ENCODE measurements at places on chromosomes 6 and 20.

- no peak for DNase-seq
- no peaks in the 10 kb centered on the region for H3K36me3 ChIP-seq
- no peaks in the 10 kb centered on the region for H3K4me1 ChIP-seq
- no peak overlapping the region for H3K4me3 ChIP-seq
These were observed 93.9 kb downstream of the DLGAP4 start for GRCh38 chr20:36399969-36400545.

DNA sequence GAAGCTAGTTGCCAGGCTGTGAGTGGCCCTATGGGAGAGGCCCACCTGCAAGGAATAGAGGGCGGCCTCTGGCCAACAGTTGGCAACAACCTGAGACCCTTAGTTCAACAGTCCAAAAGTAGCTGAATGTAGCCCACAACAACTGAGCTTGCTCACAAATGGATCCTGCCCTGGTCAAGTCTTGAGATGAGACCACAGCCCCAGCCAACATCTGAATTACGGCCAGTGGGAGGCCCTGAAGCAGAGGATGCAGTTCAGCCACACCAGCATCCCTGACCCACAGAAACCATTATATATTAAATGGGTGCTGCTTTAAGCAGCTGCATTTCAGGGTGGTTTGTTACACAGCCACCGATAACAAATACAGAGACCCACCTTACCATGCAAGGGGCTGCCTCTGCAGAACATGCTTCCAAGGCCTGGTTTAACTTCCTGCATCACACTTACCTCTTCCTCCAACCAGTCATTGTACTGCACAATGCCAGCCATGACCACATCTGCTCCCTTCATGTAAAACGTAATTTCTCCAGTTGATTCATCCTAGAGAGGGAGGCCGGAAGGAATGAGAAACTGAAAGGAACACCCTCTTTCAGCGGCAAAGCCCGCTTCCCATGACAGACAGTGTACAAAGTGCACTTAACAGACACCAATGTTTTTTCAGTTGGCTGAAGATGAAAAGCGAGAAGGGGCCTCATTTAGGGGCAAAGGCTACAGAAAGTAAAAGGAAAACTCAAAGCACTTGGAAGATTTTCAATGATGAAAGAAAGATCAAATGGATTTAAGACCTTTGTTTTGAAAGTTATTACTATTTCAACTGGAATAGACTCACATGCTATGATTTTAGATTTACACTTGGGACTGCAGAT, 86.2 kb upstream of the NFATC2 start:
- peaks cover 30% of the 10 kb centered on the region for H3K36me3 ChIP-seq
- no peaks in the 10 kb centered on the region for H3K27me3 ChIP-seq
- H3K27ac ChIP-seq: no peak overlapping the region
- no peak overlapping the region for H3K4me3 ChIP-seq

GRCh38 chr20:37565134-37565811, 37.6 kb upstream of the BLCAP start:
- peaks cover 17% of the 10 kb centered on the region for H3K4me1 ChIP-seq
- H3K27ac ChIP-seq: no peak overlapping the region
- peak; percentile 19 for DNase-seq
- no peaks in the 10 kb centered on the region for H3K36me3 ChIP-seq
- H3K27me3 ChIP-seq: no peaks in the 10 kb centered on the region
- no peak overlapping the region for H3K4me3 ChIP-seq

GRCh38 chr6:109978174-109979032, at the start of gene GPR6:
TSS of gene GPR6 (plus strand) at chr6:109978311. CDS start at chr6:109979113, 802 bp downstream.
- DNase-seq: peak; percentile 90
- H3K27ac ChIP-seq: no peak within 1 kb of the TSS
- H3K4me3 ChIP-seq: no peak within 1 kb of the TSS
- H3K4me1 ChIP-seq: no peaks in the 10 kb centered on the region
- H3K27me3 ChIP-seq: peaks cover 4% of the 10 kb centered on the region

- H3K27me3 ChIP-seq: no peaks in the 10 kb centered on the region
- H3K4me1 ChIP-seq: no peaks in the 10 kb centered on the region
- H3K4me3 ChIP-seq: no peak overlapping the region
- DNase-seq: no peak
These were observed 341.0 kb upstream of the OPRM1 start for GRCh38 chr6:153698001-153698400.

- no peaks in the 10 kb centered on the region for H3K27me3 ChIP-seq
- DNase-seq: no peak
- no peaks in the 10 kb centered on the region for H3K4me1 ChIP-seq
- H3K4me3 ChIP-seq: no peak overlapping the region
These were observed 276.4 kb downstream of the PRL start for GRCh38 chr6:22020299-22021003.

DNA sequence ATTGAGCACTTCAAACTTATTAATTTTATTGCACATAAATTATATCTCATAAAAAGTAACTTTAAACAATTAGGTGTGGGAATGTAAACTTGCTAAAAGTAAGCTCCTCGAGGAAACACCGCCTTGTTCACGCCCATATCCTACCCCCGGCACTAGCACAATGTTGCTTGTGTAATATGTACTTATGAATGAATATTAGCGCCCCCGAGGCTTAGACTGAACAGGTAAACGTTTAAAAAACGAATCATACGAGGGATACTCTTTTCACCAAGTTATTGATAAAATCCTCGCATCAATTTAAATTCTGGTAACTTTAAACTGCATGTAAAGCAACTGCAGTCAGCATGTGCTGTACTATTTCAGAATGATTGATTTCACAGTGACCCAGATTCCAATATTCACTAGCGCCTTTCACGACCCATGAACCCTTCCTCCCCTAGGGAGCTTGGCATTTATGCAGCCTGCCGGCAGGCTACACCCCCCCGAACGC, 637 bp downstream of the TFB1M start:
- peak overlapping the region; percentile 86 for H3K4me3 ChIP-seq
- H3K27ac ChIP-seq: peak overlapping the region; percentile 85
- no peaks in the 10 kb centered on the region for H3K27me3 ChIP-seq
- peaks cover 5% of the 10 kb centered on the region for H3K4me1 ChIP-seq

DNA sequence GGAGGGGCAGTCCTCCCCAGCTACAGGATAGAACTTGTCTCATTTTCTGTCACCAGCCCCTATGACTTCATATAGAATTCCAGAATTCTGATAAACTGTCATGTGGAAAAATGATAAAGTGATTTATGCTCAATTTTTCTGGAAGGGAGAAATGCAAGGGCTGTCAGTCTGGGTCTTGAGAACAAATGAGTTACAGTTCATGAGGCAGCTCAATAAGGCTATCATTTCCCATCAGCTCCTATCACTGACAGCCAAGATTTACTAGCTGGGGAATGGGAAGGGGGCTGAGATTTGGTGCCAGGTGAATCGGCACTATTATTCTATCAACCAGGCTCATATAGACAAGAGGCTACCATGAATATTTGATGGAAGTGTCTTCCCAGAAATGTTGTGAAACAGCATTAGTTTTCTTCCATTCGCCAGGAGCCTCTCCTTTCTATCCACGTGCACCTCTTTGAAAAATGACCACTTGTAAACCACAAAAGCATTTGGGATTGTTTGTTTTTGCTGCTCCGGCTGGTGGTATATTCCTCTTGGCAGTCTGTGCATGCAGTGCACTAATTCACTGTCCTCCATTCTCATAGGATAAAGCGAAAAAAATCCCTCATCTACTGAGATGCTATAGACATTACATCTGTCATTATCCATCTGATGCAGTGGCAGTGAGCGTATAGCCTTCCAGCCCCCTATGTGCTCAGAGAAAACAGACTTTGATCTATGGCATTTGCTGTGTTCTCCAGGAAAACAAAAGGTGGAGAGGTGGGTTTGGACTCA, 528.7 kb upstream of the RNF217 start:
- no peak overlapping the region for H3K27ac ChIP-seq
- no peak for DNase-seq
- no peak overlapping the region for H3K4me3 ChIP-seq
- no peaks in the 10 kb centered on the region for H3K4me1 ChIP-seq
- H3K36me3 ChIP-seq: no peaks in the 10 kb centered on the region

GRCh38 chr6:84718038-84718955, 46.1 kb downstream of the TBX18 start:
- no peak overlapping the region for H3K4me3 ChIP-seq
- DNase-seq: no peak
- no peaks in the 10 kb centered on the region for H3K4me1 ChIP-seq

GRCh38 chr6:112286010-112286409, 31.6 kb upstream of the LAMA4 start:
- no peak overlapping the region for H3K27ac ChIP-seq
- H3K4me1 ChIP-seq: no peaks in the 10 kb centered on the region
- H3K27me3 ChIP-seq: no peaks in the 10 kb centered on the region
- no peaks in the 10 kb centered on the region for H3K36me3 ChIP-seq
- no peak overlapping the region for H3K4me3 ChIP-seq
- DNase-seq: peak; percentile 27

All from stomach (tissue), 19 donors.